MCF 10A (cell line): ENCODE measurements at places on chromosomes 4 and X.

DNA sequence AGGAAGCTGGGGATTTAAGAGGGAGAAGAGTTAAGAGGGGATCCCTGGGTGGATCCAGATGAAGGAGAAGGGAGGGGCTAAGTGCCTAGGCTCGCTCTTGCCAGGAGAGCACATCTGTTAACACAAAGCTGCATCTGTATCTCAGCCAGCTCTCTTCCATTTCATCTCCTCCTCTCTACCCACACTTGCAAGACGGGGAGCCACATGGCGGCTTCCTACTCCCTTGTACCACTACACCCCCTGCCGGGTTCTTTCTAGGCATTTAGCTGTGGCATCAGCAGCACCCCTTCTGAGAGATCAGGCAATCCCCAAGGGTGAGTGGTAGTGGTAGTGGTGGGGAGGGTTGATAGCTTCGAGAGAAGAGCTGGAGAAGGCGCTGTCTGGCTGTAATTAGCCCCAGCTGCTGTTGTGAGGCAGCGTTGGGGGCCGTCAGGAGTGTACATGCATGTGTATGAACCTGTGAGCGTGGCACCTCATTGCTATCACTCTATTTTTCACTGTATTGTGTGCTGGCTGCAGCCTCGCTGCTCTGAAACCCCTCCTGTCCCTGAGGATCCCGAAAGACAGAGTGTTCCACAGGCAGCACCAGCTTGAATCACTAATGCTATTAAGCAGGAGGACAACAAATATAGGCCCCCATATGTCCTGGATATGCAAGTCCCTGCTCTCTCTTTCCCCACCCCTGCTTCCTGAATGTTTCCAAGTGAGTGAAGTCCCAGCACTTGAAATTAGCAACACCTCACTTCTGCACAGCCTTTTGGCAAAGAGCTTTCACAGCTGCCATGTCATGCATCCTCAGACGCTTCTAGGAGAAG, 73.7 kb downstream of the RTL9 start:
- no peak for DNase-seq

DNA sequence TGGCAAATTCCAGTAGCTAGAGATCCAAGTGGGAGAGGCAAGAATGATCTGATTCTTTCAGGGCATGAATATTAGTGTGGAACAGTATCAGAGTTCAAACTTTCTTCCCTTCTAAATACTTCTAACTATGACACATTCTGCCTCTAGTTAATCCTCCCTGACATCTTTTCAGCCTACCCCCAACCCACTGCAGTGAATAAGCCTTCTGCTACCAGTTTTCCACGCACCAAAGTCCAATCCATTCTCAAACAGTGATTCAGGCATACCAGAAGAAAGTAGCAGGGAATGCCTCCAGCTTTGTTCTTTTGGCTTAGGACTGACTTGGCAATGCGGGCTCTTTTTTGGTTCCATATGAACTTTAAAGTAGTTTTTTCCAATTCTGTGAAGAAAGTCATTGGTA, 155.4 kb upstream of the FTHL17 start:
- DNase-seq: no peak

- no peak for DNase-seq
Observed at GRCh38 chr4:11790230-11790629, 361.5 kb upstream of the HS3ST1 start.

- DNase-seq: no peak
Observed at GRCh38 chr4:24203926-24204325, 314.1 kb upstream of the PPARGC1A start.

DNA sequence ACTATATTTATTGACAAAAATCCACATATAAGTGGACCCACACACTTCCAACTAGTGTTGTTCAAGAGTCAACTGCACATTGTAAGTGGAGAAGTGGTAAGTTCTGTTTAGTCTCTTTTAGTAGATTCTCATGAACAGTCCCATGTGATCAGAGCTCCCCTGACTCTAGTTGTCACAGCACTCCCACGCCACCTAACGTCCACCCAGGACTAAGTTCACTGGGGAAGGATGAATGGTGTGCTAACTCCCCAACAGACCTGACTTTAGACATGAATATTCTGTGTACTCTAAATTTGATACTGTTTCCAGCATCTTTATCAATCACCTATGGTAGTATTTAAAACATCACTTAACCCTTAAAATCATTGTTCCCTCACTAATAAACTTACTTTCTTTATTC, 59.8 kb downstream of the PACRGL start:
- peak; percentile 8 for DNase-seq

DNA sequence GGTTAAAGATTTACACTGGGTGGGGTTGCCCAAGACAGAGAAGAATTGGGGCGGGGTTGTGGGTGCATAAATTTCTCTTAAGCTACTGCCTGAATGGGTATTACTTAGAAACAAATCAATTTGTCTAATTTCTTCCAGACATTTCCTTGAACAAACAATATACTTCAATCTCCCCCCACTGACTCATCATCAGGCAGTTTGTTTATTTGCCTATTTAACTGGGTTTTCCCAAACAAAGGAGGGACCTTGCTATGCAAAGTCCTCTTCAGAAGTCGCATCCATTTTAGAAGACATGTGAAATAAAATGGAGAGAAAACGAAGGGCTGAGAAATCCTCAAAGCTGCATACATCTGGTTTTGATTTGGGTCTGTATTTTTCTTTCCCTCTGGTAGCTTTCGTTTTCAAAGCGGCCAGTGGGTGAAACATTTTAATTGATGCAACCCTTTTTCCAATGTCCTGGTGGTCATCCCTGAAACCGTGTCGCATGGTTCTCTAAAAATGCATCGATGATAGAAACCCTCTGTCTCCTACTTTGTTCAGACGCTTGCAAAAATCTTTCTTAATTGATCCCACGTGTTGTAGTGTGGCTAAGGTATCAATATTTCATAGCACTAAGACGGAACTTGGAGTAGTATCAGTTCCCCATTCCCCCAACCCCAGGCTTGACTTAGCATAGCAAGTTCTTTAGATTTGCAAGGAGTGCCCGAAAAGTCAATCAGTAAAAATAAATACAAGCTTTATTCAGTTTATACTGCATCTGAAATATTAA, 115.1 kb upstream of the MXRA5 start:
- no peak for DNase-seq

DNA sequence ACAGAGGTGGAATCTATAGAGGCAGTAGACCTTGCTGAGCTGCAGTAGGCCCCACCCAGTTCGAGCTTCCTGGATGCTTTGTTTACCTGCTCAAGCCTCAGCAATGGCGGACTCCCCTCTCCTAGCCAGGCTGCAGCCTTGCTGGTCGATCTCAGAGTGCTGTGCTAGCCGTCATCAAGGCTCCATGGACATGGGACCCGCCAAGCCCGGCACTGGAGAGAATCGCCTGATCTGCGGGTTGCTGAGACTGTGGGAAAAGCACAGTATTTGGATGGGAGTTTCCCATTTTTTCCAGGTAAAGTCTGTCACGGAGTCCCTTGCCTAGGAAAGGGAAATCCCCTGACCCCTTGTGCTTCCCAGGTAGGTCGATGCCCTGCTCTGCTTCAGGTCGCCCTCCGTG, 124.8 kb upstream of the KLF8 start:
- no peak for DNase-seq

- DNase-seq: peak; percentile 54
Observed at GRCh38 chr4:89434364-89434988, 126.9 kb upstream of the GPRIN3 start.

GRCh38 chr4:123043013-123043412, 120.6 kb upstream of the NUDT6 start:
- DNase-seq: no peak

GRCh38 chr4:85724791-85725563, 250.0 kb downstream of the ARHGAP24 start:
- DNase-seq: peak; percentile 15

DNA sequence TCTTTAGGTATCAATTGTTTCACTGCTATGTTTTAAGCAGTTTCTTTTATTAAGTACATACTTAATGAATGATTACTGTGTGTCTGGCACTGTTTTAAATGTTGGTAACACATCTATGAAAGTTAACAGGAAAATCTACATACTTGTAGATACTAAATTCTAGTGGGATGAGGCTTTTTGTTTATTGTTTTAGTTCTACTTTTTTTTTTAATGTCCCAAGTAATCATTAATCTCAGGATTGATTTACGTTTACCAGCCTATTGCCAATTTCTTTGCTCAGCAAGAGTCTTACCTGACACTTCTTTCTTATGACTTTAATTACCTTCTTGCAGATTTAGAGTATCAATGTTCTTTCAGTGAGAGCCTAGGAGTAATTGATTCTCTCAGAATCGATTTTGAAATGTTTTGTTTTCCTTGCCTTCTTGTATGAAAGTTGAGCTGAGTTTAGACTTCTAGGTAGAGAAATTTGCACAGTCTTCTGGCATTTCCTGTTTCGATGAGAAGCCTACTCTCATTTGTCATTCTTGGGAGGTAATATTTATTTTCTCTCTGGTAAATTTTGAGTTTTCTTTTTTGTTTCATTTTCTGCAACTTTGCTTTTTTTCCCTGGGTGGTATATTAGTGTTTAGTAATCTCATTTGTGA, 235.2 kb upstream of the ANKRD50 start:
- DNase-seq: no peak

GRCh38 chr4:154124539-154125255, 335.8 kb upstream of the SFRP2 start:
- peak; percentile 79 for DNase-seq

DNA sequence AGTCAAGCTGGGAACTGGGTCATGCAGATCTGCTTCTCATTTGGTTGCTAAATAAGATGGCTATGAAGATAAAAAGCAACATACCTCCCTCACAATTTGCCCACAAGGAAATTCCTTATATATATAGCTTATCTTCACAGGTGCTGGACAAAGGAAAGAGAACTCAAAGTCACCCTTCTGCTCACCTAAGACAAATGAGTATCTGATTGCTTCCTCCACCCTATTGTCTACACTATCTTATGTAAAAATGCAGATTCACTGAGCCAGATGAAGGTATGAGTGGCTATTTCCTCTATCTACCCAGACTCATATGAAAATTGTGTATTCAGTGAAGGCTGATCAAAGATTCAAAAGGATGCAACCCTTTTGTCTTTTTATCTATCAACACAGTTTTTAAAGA, 50.8 kb downstream of the CHM start:
- DNase-seq: no peak

- DNase-seq: no peak
Observed at GRCh38 chr4:26351685-26352084, 30.9 kb downstream of the RBPJ start.

DNA sequence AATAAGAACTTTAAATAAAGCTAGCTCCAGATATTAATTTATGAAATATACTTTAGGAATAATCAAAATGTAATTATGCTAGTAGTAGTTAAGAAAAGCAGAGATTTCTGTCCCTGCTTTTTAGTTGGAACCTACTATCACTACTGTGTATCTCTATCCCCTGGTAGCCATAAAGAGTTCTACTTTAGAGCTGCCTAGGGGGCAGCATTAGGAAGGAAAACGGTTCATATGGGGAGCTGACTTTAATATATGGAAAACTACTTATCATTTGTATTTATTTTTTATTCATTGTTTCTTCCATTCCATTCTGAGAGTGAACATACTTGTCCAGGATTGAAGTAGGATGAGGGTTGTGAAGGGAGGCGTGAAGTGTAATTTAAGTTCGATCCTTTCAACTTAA, 40.9 kb downstream of the CPEB2 start:
- peak; percentile 57 for DNase-seq

DNA sequence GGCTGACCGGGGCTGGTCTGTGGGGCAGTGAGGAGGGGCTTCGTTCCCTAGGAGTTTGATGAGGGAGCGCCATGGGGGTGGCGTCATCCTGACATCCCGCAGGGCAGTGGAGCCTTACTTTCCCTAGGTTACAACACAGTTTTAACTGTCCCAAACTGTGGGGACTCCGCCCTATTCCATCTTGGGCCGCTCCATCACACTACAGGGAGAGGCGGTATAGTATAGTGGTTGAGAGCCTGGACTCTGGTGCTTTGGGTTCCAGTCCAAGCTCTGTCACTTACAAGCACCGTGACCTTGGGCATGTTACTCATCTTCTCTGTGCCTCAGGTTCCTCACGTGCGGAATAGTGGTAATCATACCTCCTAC, 44.2 kb downstream of the ZNF185 start:
- DNase-seq: peak; percentile 9

GRCh38 chrX:120718969-120719368, 89.1 kb upstream of the C1GALT1C1 start:
- no peak for DNase-seq

DNA sequence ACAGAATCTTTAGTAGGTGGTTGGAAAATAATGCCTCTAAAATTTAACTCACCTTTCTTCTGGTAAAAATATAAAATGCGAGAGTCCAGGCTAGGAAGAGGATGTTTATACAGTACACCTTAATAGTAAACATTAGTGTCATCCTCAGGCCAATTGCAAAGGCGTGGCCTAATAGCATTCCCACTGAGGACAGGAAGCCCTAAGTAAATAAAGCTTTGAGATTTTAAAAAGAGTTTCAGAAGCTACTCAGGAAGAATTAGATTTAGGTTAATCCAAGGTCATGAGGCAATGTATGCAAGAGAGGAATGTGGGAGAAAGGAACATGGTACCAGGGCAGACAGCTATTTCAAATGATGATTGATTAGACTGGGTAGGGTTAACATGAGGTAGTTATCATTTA, 49.5 kb downstream of the RPGR start:
- DNase-seq: no peak

DNA sequence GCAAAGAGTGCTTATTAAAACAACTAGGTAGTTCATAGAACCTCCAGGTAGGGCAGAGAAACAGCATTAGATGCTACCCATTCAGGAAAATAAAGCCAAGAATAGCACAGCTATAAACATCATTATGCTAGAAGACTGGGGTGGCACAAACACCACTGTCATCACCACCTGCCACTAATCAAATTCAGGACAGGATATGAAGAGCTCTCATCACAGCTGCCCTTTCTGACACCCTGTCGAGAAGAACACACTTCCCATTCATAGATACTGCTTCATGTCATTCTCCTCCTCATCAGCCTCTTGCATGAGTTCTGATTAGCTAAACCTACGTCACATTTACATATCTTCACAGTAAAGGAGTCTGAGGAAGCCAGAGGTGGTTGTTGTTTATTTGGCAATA, 692.3 kb upstream of the HS3ST1 start:
- DNase-seq: no peak

GRCh38 chr4:39502019-39502663, 25.1 kb downstream of the UGDH start:
- DNase-seq: no peak

DNA sequence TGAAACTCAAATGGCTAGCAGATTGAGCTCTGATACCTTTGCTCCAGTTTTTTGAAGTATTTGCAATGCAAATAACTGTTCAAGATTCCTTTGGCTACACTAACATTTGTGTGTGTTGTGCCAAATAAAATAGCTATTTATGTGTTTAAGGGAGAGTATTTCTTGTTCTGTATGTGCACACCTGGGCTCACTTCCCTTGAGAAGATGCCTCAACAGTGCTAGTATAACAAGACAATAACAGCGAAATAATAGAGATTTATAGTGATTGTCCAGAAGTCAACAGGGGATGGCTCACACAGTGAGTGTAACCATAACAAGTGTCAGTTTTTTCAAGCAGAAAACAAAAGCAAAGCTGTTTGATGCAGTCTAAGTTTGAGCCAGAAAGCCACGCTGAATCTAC, 460.5 kb downstream of the CENPC start:
- no peak for DNase-seq

- DNase-seq: no peak
Observed at GRCh38 chr4:95204267-95204844, 344.4 kb downstream of the UNC5C start.
